ENCODE measurements at places on chromosomes 12 and 14. TPM values are rescaled to one million over a fixed set of nuclear protein-coding genes. Genes with fewer than 3 reads are reported as not detected.

DNA sequence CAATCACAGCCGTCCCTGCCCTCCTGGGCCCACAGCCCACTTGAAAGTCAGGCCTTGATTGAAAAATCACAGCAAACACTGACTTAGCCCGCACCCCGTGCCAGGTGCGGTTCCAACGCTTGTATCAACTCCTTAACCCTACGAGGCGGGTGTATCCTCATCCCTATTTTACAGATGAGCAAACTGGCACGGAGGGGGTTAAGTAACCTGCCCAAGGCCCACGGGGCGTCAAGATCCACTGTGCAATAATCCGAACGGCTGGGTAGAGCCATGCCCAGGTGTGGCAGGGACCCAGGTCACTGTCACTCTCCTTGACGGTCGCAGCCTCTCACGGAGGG lies 583 bp downstream of the DNAH10 start:
- peak; percentile 37 for ATAC-seq

DNA sequence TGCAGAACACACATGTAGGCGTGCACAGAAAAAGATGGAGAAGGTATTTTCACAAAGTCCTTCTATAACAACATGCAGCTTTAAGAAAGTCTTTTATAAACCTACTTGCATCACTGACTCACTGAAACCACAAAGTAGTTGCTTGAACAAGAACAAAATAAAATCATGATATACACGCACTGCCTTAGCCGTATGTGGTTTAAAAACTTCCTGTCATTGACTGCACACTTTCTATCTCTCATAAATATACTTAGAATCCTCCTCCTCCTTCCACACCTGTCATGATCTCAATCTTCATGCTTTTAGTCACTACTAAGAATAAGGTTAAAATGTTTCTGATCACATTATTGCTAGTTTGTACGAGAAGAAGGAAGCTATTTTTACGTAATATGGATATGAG lies 31.8 kb upstream of the RAD51AP1 start:
- no peak for ATAC-seq

GRCh38 chr14:84591827-84592445 lies 938.0 kb upstream of the FLRT2 start:
- no peak for ATAC-seq

Gene OTOGL
- 0.04 TPM for total RNA-seq

Gene TAS2R19
- 1.2 TPM for total RNA-seq

GRCh38 chr14:77838831-77839511 lies 39.1 kb downstream of the ADCK1 start:
- ATAC-seq: peak; percentile 23

Gene PLEK2
- 24.5 TPM for total RNA-seq

All from esophagus mucosa (tissue), 1 donor.